Suppressor macrophage treated with lipopolysaccharide for 4 hours (primary cell): ENCODE measurements at places on chromosomes 3 and 15.

DNA sequence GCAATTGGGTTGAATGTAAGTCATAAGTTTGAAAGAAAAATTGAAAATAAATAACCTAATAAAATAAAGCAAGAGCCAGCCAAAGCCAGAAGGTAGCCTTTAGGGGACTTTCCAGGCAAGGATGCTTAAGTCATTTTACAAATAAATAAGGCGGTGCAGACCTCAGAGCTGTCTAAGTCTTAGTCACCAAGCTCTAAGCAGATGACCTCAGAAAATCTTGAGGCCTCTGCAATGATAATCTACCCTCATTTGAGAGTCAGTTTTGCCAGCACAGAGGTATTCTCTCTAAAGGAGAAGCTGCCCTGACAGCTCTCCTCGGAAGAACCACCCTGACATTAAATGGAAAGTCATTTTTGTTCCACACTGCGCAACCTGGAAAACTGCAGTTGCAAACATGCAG, 113.9 kb downstream of the OXNAD1 start:
- peak; percentile 81 for DNase-seq

GRCh38 chr3:144470666-144471065, 499.0 kb downstream of the DIPK2A start:
- DNase-seq, result no peak

DNA sequence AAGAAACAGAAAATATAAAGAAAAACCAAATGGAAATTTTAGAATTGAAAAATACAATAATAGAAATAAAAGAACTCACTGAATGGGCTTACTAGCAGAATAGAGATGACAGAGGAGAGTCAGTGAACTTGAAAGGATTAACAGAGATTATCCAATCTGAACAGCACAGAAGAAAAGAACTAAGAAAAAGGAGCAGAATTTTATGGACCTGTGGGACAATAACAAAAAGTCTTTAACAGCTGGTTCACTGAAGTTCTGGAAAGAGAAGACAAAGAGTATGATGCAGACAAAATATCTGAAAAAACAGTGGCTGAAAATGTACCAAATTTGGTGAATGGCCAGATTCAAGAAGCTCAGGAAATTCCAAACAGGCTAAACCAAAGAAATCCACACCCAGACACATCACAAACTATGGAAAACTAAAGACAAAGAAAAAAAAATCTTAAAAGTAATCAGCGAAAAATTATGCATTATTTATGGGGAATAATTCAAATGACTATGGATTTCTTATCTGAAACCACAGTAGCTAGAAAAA, 9.7 kb upstream of the GNB5 start:
- DNase-seq, result no peak

DNA sequence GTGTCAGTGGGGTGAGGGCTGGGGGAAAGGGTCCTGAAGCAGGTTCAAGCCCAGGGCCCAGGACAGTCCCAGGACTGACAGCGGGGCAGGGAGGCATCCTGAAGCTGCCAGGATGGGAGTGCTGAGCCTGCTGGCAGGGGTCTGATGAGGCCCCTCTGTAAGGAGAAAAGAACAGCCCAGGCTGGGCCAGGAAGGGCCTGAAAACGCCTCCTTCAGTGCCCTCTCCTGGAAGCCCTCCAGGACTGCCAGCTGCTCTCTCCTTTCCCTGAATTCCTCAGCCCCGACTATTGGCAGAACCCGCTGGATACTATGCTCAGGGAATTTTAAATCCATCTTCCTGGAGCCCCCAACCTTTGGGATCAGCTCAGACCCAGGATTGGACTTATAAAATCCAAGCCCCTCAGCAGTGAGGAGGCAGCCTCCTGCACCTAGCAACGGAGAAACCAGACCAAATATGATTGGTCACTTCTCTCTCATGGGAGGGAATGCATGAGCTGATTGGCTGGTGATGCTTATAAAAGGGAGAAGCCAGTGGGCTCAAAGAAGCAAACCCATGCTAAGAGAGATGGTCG, 203.5 kb upstream of the LINGO1 start:
- peak; percentile 5 for DNase-seq

GRCh38 chr3:78941587-78941986, 826.2 kb downstream of the ROBO1 start:
- no peak for DNase-seq

GRCh38 chr15:76006136-76006778, 6.0 kb downstream of the NRG4 start:
- DNase-seq, result peak; percentile 69

GRCh38 chr15:71659730-71660067, 150.7 kb upstream of the NR2E3 start:
- DNase-seq, result no peak

- no peak for DNase-seq
Observed at GRCh38 chr15:26242565-26243071, 379.5 kb upstream of the ATP10A start.

- no peak for DNase-seq
Observed at GRCh38 chr3:188449421-188449820, 295.5 kb downstream of the LPP start.

DNA sequence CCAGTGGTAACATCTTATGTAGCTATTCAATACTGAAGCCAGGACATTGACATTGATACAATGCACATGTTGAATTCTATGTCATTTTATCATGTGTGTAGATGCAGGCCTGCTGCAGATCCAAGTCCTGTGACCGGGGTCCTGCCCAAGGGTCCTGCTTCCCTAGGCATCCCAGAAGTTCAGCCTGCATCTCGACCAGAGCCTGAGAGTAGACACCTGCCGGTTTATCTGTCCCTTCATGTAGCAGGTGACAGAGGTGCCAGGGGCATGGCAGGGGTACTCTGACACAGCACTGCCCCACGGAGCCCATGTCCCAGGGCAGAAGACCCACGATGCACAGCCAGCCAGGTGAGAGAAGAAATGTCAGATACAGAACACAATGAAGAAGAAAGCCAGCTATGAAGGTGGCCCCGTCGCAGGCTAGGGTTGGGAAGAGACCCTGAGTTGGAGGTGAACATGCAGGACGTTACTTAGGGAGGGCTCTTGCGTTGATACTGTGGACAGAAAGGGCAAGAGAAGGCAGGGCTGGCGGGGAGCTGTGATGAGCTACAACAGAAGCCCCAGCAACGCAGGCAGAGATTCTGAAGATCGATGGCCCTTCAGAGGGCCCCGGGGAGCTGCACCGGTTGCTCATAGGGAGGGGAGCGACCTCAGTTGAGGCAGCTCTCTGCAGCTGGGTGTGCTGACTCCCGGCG, 51.0 kb downstream of the TPRA1 start:
- no peak for DNase-seq

DNA sequence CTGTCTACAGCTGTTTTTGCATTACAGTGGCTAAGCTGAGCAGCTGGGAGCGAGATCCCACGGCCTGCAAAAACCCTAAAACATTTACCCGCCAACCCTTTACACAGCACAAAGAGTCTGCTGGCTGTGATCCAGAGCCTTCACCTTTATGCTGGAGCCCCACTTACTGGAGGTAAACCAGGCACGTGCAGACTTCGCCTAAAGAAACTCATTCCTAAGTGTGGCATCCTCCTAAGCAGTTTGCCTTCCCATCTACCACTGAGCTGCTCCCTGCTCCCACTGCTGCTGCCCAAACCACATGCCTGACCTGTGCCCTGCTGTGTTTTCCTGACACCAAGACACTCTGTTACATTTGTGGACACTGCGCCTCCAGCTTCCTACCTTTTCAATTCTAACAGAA, 53.0 kb downstream of the CHSY1 start:
- DNase-seq, result no peak

DNA sequence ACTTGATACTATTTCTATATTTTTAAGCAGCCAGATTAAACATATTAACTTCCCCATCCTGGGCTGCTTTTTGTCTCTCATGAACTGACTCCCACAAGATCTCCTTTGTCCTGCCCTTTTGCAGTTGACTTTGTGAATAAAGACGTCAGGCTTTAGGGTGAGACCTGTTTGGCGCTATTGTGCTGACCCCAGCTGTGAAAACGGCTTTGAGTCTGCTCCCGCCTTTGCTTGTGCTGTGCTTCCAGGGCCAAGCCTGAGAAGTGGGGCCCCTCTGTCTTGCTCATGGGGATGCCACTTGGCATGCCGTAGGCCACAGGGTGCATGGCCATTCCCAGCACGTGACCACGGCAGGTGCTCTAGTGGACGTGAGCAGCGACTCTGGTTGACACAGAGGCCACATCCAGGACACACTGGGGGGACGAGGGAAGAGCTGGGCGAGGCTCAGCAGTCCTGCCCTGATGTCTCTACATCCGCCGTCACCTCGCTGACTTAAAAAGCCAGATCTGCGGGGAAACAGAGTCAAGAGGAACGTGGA, 268.9 kb upstream of the LYSMD4 start:
- DNase-seq, result no peak

GRCh38 chr15:101558221-101558941, 68.9 kb upstream of the PCSK6 start:
- DNase-seq, result no peak

- peak; percentile 88 for DNase-seq
Observed at GRCh38 chr3:42101048-42101447, 9.9 kb downstream of the TRAK1 start.

DNA sequence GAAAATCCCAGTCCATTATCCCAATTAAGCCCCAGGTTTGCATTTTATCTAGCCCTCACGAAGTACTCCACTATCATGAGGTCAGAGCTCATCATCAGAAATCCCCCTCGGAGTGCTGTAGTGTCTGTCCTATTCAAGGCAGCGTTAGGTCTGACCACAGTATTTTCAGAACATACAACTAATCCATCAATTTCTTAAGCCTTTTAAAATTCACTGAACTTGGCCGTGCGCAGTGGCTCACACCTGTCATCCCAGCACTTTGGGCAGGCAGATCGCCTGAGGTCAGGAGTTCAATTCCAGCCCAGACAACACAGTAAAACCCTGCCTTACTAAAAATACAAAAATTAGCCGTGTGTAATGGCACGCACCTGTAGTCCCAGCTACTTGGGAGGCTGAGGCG, 11.9 kb downstream of the VGLL4 start:
- DNase-seq, result no peak

- no peak for DNase-seq
Observed at GRCh38 chr15:95284492-95284891, 1046.0 kb upstream of the NR2F2 start.

GRCh38 chr15:70378126-70379031, 280.7 kb upstream of the TLE3 start:
- DNase-seq, result no peak

DNA sequence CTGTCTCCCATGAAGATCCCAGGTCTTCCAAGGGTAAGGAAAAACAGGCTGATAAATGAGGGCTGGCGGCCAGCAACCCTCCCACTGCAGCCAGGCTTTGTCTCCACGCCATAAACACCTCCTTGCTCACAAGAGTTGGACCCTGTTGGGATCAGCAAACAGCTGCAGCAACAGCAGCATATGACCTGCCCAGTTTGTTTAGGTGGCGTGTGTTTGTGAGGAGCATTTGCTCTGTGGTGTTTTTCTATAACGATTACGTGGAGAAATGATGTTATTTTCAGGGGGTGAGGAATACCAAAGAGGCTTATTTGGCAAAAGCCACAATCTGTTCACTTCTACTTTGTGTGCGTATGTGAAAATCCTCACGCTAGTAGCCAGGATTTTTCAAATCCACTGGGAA, 58.5 kb downstream of the RFTN1 start:
- DNase-seq, result no peak

DNA sequence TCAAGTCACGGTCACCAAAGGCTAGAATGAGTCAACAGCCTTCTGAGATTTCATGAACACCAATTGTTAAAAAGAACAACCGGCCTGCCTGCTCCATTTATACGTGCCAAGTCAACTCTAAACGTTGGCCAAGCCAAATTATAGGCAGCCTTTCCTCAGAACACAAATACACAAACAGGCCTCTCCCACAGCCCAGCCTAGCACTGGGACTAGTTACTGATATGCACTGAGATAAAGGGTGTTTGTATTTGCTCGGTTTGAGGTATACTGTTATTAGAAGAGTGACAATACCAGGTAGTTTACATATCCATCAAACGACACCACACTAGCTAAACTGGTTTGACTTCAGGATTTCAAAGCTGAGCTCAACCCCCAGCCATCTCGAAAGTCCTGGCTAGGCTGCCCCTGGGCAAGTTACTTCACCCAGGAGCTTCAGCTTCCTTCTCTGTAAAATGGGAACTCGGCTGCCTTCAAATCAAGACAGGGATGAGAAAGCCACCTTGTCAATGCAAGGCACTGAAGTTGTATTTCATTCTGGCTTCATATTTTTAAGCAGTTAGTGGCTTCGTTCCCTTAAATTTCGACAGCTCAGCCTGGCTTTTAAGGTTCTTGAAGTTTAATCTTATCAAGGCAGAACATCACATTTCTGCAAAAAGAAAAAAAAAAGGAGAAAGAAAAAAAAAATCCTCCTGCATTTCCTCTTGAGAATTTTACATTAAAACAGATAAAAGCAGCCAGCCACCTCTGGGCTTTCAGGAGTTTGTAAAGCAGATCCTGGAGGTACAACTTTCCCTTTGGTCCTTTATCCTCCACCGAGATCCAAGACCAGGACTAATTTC, 4.0 kb downstream of the TLE3 start:
- no peak for DNase-seq

DNA sequence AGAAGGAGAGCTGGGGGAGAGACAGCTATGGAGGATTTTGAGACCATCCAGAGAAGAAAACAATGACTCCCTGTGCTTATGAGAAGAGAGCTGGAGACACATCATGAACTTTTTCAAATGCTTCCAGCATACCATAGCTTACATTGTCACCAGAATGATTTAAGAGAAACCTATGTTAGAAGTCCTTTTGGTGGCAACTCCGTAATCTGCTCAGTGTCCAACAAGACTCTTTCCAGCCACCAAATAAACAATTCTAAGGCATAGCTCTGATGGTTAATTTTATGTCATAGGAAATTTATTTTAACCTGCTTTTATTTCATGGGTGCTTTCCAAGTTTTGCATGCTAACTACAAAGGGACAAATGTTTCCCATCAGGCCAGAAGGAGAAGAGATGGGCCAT, 200.3 kb upstream of the MCTP2 start:
- no peak for DNase-seq

GRCh38 chr3:119352034-119352609, 57.9 kb downstream of the ARHGAP31 start:
- peak; percentile 80 for DNase-seq

- peak; percentile 46 for DNase-seq
Observed at GRCh38 chr3:57064572-57064971, 4.1 kb downstream of the SPATA12 start.

DNA sequence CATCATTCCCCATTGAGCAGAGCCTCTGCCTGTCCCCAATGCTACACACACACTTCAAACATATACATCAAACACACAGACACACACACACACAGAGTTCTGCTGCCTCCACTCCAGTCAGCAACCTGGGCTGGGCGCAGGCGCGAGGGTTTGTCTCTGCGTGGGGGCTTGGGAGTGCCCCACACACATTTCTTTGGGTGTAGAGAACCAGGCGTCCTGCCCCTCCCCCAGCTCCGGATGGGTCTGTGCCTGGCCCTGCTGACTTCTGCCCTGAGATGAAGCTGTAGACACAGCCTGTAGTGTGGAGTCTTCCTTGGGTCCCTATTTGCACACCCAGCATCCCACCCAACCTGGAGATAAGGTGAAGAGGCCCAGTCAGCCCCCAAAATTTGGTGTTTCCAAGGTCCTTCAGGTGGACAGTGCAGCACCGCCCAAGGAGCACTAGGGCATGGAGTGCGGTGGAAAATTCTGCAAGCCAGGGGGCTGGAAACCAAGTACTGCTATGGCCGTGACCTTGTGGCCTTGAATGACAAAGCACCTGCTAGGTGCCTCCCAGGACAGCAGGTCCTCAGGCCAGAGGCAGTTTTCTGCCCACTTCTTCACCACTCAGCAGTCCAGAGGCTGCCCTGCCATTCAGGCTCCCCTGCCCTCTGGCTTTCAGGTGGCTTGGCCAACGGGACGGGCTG, 26.8 kb downstream of the FBXW12 start:
- DNase-seq, result no peak
